ENCODE measurements at places on chromosomes 3 and 15.

DNA sequence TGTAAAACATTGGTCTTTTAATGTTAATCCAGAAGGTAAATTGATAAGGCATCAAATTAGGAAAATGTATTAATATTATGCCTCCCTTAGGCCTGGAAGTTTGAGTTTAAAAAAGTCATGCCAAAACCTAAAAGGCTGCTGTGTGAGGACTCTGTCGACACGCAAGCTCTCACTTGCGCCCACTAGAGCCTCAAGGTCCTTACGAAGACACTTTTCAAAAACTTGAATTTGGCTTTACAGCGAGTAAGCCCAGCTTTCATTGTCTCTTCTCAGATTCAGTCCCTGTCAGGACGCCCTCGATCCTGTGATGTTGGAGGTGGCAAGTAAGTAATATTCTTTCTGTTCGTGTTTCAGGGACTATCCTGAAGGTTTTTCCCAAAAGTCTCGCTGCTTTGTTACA, 89.7 kb downstream of the CRTC3 start:
- DNase-seq: no peak

DNA sequence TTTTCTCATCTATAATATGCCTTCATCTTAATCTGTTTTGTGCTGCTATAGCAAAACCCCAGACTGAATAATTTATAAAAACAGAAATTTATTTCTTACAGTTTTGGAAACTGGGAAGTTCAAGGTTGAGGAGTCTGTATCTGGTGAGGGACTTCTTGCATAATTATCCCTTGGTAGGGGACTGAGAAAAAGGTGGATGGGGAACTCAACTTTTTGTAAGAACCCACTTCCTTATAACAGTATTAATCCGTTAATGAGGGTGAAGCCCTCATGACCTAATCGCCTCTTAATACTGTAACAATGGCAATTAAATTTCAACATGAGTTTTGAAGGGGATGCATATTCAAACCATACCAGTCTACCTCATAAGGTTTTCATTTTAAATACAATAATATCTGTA, 17.4 kb upstream of the MYH15 start:
- DNase-seq: no peak

GRCh38 chr15:93110502-93111040, 21.6 kb upstream of the RGMA start:
- no peak for DNase-seq

- DNase-seq: no peak
Observed at GRCh38 chr3:54964081-54964480, 36.2 kb upstream of the LRTM1 start.

GRCh38 chr3:129543999-129544398, 1.0 kb downstream of the H1-8 start:
- DNase-seq: no peak

DNA sequence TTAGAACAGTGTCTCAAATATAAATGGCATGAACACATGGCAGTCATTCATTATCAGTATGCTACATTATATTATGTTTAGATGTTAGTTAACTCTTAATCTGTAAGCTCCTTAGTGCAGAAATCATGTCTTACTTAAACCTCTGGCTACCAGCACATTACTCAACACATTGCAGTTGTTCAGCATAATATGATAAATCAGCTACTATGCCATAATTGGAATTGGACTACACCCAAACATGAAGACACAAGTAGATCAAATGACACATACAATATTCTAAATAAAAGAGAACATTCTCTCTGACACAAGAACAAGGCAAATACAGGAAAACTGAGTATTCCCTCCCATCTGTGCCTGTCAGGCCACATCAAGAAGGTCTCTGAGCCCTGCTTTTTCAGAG, 116.1 kb downstream of the PCCB start:
- DNase-seq: no peak

DNA sequence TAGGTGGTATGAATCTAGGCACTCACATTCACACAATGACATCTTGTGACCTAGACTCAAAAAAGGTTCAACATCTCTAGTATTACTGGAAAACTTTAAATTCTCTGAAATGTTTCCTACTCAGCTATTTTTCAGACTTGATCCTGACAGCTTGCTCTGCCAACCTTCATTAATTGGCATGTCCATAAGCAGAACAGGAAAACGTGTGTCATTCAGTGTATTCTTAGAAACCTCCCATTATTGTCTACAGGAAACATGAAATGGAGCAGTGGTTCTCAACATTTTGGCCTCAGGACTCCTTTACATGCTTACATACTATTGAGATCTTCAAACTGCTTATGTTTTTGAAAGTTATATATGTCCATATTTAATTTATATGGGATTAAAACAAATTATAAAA, 363.2 kb downstream of the NAALADL2 start:
- DNase-seq: no peak

- DNase-seq: no peak
Observed at GRCh38 chr3:186021673-186022362, 84.0 kb upstream of the TRA2B start.

DNA sequence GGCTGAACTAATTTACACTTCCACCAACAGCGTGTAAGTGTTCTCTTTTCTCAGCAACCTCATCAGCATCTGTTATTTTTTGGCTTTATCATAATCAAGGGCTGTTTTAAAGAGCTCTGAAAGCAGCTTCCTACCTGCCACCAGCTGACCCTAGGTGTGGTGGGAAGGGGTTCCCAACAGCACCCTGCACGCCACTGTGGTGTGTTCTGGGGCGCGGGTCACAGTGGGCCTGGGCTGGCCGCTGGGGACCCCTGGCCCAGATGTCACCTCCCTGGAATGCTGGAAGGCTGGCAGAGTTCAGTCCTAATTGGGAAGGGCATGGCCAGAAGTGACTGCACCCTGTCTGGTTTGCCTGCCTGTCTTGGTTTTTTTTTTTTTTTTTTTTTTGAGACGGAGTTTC, 82.2 kb downstream of the ASB7 start:
- DNase-seq: no peak

GRCh38 chr3:99419116-99419515, 219.3 kb upstream of the COL8A1 start:
- no peak for DNase-seq

DNA sequence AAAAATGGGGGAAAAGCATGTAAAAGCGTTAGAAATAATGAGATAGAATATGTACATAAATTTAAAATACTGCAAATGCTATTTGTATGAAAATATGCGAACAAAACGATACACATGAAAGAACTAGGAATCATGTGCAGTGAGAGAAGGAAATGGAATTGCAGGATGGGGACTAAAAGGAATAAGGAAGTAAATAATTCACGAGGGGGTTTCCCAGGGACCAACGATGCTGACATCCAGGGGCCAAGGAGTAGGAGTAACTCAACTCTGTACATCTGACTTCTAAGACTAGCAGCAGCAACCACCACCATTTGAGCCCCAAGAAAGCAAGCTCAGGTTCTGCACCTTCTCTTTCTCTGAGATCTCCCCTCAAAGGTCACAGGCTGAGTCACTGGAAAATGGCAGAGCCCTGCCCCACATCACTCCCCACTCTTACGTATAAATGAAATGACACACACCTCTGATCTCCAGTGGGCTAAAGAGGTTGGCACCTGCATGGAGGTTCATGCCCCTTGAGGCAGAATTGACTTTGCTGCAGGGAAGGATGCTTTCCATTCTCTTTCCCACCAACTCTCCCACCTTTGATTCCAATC, 100.0 kb upstream of the DLG1 start:
- DNase-seq: no peak

DNA sequence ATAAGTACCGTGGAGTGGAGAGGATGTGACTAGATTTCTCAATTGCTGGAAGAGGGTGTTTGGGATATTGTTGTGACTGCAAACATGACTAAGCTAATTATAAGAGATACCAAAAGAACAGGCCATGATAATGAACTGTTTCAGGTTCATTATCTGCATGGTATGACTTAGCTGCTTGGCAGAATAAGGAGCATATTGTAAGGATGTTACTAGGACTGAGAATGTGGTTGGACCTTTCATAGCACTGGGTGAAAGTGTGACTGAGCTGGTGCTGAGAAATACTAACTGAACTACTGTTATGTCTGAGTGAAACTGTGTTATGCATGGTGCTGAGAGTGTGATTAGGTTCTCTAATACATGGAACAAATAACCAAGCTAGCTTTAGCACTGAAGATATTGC, 11.0 kb downstream of the SCN10A start:
- DNase-seq: no peak

GRCh38 chr3:163315786-163316185, 1762.5 kb downstream of the SI start:
- DNase-seq: no peak

- DNase-seq: peak; percentile 5
Observed at GRCh38 chr3:52857133-52857532, 22.3 kb upstream of the MUSTN1 start.

DNA sequence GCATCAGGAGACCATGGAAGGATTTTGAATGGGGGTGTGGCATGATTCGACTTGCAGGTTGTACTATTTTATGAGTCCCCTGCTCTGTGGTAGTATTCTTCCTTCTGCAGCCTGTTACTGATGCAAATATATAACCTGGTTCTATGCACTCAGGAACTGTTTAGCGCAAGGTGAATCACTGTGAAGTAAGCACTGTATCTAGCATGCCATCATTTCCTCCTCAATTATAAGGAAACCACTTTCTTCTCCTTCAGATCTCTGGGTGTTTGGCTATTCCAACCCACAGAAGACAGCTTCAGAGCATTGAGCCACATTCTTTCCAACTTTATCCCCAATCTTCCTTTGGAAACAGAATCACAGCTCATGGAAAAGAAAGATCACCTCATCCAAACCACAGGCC, 176.7 kb downstream of the DIPK2A start:
- no peak for DNase-seq

Measured in posterior cingulate gyrus (tissue), 11 donors.